Stimulated activated CD8-positive, alpha-beta memory T cell treated with anti-CD3 and anti-CD28 coated beads, Interleukin-4, amount 100 ng/mL, for 4 hours (primary cell): ENCODE measurements at places on chromosomes 5 and 9.

GRCh38 chr5:79186455-79186854, 49.5 kb upstream of the JMY start:
- DNase-seq = no peak

DNA sequence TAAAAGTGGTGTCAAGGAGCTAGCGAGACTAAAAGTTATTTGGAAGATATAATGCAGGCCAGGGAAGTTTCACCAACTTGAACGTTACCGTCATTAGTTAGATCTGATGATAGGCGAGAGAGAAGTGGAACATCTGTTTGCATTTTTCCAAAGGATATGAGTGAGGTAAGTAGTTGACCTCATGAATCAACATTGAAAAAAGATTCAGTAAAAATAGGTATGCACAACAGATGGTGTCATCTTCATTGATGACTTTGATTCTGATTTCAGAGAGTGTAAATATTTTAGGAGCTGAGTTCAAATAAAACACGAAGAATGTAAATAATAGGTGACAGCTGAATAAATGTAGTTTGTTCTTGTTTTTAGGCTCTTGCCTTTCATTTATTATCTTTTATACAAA, 998.9 kb upstream of the CDH6 start:
- no peak for DNase-seq

DNA sequence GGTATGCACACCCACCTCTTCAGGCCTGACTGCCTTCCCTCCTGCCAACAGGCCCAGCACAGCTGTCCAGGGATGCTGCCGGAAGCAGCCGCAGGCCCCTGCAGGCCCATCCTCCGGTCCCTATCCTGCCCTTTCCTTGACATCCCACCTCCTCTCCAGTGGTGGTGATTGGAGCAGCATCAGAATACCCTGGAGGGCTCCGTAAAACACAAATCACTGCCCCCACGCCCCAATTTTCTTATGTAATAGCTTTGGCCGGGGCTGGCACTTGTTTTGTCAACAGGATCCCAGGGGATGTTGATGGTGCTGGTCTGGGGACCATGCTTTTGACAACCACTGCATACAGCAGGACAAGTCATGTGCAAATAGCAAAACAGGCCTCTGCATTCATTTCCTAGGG, 274.5 kb downstream of the GADD45G start:
- no peak for DNase-seq

- no peak for DNase-seq
Measured at GRCh38 chr9:3955305-3955687, 344.6 kb downstream of the GLIS3 start.

GRCh38 chr9:24218656-24219055, 327.0 kb downstream of the IZUMO3 start:
- DNase-seq = no peak

GRCh38 chr9:116286297-116286696, 132.7 kb downstream of the PAPPA start:
- no peak for DNase-seq

- DNase-seq = no peak
Measured at GRCh38 chr9:17871213-17871890, 292.5 kb downstream of the SH3GL2 start.

- no peak for DNase-seq
Measured at GRCh38 chr5:80618438-80618837, 36.0 kb upstream of the MSH3 start.

DNA sequence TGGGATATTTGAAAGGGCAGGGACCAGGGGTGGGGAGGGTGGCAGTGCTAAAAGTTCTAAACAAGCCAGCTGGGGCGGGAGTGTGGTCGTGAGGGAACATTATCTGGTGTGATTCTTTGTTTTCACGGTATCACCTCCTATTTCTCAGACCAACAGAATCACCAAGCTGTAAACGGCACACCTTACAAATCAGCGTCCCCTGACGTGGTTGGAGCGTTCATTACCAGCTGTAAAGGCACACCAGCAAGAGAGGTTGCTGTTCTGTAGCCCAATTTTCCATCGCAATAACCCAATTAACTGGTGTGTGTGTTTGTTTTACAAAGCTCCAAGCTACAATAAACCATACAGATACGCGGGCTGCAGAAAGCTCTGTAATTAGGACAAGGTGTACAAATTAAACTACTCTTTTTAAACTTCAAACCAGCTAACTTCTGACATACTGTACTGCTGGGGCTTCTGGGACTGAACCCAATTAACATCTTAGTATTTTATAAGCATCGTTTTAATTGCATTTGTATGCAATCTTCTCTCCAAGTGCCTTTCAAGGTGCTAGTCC, 303.6 kb upstream of the CLINT1 start:
- DNase-seq = no peak

- DNase-seq = no peak
Measured at GRCh38 chr5:134085411-134085810, 29.1 kb upstream of the TCF7 start.

DNA sequence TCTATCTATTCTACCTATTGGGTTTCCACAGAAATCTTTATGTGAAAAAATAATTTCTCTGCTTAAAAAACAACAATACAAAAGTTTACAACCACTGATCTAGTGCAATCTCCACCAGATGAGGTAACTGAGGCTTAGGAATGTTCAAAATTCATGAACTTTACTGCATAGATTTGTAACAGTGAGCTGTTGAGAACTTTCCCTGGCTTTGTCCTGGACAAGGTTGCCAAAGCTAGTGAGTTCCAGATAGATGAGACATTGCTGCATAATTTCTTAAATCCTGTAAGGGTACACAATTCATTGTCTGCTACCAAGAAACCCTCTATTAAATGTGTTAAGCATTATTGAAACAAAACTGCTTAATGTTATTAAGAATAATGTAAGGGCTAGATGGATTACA, 102.7 kb downstream of the OSMR start:
- DNase-seq = no peak

DNA sequence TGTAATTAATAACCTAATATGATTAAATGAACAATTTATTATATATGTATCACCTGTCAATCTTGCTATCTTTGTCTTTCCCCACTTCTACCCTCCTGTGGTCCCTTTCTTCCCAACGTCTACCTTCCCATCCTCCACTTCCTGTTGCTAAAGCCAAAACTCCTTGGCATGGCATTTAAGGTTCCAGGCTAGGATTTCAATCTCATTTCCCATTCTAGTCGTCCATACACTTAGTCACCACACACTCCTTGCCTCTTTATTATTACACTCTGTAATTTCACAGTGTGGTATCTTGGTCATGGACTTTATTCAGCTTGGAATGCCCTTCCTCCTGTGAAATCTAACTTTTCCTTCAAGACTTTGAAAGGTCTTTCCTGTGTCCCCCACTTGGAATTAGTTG, 115.3 kb downstream of the SEMA6A start:
- no peak for DNase-seq

DNA sequence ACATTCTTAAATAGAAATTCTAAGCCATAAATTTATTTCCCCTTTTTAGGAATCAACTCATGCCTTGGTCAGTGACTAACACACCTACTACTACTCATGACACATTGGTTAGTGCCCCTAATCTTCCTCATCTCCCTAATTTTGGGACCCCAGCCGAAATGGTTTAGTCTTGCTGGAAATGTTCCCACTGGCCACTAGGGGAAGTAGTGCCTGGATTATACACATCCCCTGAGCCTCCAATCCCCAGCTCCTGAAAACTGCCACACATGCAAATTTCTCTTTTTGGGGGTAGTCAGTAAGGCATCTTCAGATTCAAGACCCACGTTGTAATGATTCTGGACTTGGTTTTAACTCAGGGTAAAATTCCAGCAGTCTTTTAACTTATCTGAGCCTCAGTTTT, 79.8 kb downstream of the HSD17B3 start:
- no peak for DNase-seq

DNA sequence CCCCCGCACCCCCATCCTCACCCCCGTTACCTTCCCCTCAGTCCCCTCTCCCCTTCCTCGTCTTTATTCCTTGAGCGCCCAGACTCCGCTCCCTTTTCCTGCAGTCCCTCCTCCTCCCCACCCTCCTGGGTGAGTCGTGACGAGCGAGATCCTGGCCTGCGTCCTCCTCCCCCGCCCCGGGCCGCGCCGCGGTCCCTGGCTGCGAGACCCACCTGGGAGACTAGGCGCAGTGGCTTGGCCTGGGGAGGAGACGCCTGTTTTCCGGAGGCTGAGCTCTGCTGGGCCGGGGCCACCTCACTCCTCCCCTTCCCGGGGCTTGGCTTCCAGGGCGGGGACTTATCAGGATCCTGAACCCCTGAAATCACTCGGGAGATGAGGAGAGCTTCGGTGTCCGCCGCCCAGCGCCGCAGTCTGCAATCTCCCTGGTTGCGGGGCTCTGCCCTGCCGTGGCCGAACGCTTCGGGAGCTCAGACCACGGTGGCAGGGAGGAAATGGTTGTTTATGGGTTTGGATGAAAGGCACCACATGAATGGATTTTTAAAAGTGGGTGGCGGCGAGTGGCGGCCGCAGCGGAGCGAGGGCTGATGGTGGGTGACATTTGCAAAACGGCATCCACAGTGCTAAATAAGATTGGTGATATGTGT, 984 bp downstream of the STXBP1 start:
- DNase-seq = no peak

DNA sequence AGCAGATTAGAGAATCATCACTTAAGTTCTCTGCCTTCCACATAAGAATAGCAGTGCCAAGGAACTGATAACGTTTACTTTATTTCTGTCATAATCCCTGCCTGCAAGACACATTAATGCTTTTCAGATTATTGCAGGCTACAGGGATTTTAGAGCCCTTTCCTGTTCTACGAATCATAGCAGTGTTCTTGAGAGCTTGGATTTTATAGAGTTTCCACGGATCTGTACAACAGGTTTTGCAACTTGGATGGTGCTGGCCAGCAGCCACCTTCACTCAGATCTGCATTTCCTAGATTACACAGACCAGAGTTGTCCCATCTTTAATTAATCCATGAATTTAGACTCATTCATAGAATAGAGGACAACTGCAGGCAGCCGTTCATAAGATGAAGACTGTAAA, 38.1 kb downstream of the SLC12A2 start:
- no peak for DNase-seq

- DNase-seq = no peak
Measured at GRCh38 chr9:100219347-100219746, 120.3 kb downstream of the INVS start.

DNA sequence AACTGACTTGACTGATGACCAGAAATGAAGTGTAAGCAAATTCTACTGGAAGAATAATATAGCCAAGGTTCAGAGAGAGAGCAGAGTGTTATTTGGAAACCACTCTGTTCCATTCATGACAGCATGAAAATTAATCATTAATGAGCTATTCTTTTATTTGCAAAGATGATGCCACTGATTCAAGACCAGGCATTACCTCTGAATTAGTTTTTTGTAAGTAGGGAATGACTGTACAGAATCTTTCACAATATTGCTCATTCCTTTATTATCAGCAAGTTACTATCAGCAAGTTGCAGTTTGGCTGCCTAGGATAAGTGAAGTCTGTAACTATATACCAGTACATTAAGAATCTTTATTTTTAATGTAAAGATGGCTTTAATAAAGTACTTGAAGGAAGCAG, 75.1 kb upstream of the RGMB start:
- DNase-seq = no peak

GRCh38 chr5:62268234-62268633, 37.8 kb upstream of the KIF2A start:
- no peak for DNase-seq

DNA sequence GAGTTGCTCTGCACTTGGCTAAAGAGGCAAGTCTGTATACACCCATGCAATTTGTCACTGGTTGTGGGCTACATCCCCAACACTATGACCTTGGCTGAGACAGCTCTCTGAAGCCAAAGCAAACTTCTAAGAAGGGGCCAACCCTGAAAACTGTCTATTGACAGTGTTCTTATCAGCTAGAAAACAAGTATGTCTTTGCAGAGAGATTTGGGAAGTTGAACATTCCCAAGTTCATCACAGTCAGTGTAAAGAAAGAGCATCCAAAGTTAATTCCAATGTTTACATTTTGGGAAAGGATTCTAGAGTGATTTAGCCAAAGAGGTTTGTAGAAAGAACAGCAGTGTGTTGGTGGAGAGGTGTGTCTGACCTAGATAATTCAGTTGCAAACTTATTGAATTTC, 711.1 kb upstream of the CHD1 start:
- no peak for DNase-seq

- no peak for DNase-seq
Measured at GRCh38 chr9:124964604-124965003, 23.7 kb upstream of the GOLGA1 start.

- no peak for DNase-seq
Measured at GRCh38 chr5:179212870-179213269, 132.4 kb downstream of the ADAMTS2 start.

GRCh38 chr9:35364817-35365585, 124.9 kb upstream of the RUSC2 start:
- no peak for DNase-seq

- DNase-seq = peak; percentile 13
Measured at GRCh38 chr5:141877356-141878185, 639 bp downstream of the PCDH1 start.

GRCh38 chr9:69155341-69156030, 18.6 kb upstream of the TJP2 start:
- no peak for DNase-seq

DNA sequence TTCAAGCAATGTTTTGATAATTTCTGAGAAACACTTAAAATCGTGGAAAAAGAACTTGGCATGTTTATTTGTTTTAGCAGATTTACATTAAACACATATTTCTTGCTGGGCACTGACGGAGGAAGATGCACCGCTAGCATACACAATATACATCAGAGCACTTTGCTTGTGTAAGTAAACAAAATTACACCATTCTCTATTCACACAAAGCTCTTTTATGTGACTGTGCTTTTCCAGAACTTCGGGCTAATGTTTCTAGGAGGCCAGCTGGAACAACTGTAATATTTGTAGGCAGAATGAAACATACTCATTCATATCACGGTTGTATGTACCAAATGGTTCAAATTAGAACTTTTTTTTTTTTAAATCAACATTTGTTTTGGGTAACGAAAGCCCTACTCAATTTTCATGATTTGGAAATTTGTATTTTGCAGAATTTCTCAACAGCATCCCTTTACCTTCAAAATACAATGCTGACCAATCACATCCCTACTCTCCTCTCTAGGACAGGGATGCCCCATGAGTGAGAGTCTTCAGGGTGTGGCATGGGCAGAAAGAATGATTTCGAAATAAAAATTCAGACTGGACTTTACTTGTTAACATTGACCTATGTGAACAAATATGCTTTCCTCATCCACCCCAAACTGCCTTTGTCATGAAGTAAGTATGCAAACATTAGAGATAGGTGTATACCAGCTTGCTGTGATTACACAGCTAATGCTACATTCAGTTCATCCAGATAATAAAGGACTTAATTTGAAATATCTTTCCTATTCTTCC, 425.1 kb downstream of the BNC2 start:
- DNase-seq = no peak

DNA sequence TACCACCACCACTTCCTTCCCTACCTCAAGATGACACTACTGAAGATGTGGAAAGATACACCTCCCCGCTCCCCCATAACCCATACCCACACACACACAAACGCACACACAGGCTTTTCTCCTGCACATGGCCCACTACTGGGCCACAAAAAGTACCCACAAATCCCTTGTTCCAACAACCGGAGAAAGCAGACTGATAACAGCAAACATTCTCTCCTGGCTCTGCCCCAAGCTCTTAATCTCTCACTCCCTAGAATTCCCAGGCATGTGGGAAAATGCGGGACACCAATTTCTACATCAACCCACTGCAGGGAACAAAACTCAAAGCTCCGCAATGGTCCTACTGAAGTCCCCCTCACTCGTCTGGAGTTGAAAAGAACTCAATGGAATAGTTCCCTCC, 611.0 kb upstream of the KLF4 start:
- DNase-seq = no peak

- DNase-seq = peak; percentile 66
Measured at GRCh38 chr9:93134015-93134739, at the start of gene NINJ1. Gene NINJ1, minus strand, starts transcription at chr9:93134251. Its CDS starts 34 bp downstream, at chr9:93134217.

- DNase-seq = no peak
Measured at GRCh38 chr9:98159790-98160189, 32.6 kb downstream of the CORO2A start.
